ENCODE measurements at places on chromosomes 4 and X.

DNA sequence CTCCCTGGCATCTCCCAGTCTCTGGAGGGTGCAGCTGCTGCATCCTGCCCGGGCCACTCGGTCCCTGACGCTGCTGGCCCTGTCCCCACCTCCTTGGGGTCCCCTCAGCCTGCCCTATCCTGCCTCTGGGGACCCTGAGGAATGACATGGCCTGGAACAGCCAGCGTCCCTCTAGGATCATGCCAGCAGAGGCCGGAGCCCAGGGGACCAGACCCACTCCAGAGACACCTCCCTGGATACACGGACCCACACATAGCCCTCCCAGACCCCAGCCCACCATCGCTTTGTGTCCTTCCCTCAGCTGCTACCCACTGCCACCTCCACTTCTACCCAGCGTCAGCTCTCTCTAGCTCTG is 35.5 kb downstream of the CPLX1 start:
- no peak for DNase-seq

DNA sequence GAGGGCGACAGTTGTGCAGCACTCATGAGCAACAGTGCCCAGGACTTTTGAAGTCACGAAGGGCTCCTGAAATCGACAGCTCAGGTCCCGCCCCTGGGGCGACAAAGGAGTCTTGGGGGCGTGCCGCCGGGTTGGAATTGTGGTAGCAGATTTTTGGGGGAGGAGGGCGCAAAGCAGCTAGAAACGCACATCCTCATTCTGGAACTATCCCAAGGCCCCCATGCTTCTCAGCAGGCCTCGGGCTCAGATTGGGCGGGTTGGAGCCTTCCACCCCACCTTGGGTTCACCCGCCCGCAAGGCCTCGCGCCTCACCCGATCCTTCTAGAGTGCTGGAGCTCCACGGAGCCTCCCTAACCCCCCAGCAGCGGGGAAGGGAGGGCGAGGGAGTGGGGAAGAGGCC is 85.5 kb downstream of the HPRT1 start:
- no peak for DNase-seq

- no peak for DNase-seq
These were observed 37.9 kb downstream of the RBBP7 start for GRCh38 chrX:16832301-16832700.

- no peak for DNase-seq
These were observed 605 bp upstream of the FAT1 start for GRCh38 chr4:186724058-186724863.

- DNase-seq = no peak
These were observed 176.9 kb upstream of the DCAF8L1 start for GRCh38 chrX:28158019-28158777.

DNA sequence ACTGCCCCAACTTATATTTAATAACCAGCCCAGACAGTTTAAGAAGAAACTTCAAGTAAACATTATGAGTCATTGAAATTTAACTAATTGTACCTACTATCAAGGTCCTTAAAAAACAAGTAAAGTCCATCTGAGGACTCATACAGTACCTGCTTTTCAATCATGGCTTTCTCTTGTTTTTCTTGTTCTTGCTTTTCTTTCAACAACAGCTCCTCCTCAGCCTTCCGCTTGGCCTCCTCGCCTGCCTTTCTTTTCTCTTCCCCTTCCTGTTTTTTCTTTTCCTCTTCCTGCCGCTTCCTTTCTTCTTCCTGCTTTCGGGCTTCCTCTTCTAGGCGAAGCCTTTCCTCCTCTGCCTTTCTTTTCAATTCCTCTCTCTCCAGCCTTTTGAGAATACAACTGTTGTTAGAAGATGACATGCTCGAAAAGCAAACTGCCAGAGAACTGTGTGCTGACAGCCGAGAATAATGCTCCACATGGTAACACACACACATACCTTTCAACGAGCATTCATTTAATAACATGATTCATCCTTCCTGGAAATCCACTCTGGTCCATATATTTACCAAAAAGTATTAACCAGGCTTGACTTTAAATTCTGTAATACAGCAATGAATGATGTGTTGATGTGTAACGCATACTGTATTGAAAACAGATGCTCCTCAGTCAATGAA is 25.2 kb upstream of the BCLAF3 start:
- DNase-seq = no peak

DNA sequence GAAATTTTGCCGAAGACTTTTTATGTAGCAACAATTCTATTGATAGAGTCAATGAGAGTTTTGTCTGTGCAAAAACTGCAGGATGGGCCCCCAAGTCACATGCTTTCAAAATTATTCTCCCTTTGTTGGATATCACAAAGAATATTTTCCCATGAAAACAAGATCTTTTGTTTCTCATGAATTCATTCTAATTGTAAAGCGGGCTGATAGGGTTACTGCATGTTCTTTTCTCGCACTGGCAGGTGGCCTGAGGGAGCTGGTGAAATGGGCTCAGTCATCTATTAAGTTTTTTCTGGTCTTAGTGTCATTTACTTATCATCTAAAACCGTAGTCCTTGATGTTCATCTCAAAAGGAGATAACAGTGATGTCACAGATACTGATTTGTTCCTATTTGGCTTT is 44.2 kb downstream of the MID1IP1 start:
- DNase-seq = no peak

GRCh38 chrX:153651540-153652079 is 4.6 kb downstream of the DUSP9 start:
- DNase-seq = no peak

DNA sequence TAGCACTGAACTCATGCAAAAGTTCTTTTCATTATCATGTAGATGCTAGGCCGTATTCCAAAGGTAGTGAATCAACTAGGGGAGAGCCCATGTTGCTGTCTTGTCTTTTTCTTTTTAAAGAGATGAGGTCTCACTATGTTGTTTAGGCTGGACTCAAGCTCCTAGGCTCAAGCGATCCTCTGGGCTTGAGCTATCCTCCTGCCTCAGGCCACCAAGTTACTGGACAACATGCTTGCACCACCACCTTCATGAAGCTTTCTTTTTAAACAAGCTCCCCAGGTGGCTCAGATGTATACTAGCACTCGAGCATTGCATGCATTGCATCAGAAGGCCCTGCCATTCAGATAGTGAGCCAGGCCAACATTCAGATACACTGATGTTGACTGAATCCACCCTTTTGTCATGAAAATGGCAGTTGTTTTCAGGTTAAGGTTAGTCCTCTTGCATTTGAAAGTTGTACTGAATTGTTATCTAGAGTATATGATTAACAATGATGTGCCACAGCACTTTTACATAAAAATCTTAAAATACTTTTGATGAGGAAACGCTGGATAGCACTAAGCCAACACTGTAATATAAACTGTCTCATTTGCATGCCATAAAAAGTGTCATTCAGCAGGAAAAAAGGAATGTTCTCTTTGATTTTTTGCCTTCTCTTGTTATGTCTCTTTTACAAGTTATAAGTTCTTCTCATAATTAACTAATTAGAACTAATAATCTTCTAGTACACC is 76.7 kb downstream of the FNIP2 start:
- DNase-seq = no peak

GRCh38 chrX:20240201-20240600 is 26.5 kb downstream of the RPS6KA3 start:
- DNase-seq = no peak

DNA sequence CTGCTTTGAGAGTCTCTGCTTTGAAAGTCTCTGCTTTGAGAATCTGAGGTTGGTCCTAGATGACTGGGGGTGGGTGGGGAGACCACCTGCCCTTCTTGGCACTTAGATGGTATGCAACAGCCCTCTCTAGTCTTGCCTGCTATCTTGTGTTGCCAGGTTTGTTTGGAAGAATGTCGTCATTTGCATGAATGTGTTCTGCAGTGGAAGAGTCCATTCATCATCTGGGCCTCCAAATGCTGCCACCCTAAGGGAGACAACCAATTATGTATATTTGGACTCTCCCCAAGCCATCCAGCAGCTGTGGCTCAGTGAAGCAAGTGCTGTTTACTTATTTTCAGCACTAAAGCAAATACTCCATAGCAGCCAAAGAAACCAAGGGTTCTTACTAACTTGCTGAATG is 44.6 kb upstream of the TRPC5OS start:
- no peak for DNase-seq

GRCh38 chr4:15331930-15332329 is 95.9 kb upstream of the C1QTNF7 start:
- no peak for DNase-seq

DNA sequence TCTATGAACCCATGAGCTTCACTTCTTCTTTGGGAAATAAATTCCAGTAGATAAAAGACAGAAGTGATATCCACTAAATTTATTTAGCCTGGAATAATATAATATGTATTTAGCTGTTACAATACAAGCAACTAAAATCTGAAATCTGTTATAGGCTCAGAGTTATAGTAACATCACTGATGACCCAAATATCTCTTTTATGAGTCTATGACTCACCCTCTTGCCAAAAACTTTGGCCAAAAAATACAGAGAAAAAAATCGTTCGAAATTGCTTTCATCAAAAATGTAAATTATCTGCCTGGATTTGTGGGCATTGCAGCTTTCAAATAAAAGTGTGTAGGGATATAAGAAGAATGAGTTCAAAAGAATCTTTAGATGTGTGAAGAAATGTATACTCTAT is 89.4 kb upstream of the DKK2 start:
- no peak for DNase-seq

DNA sequence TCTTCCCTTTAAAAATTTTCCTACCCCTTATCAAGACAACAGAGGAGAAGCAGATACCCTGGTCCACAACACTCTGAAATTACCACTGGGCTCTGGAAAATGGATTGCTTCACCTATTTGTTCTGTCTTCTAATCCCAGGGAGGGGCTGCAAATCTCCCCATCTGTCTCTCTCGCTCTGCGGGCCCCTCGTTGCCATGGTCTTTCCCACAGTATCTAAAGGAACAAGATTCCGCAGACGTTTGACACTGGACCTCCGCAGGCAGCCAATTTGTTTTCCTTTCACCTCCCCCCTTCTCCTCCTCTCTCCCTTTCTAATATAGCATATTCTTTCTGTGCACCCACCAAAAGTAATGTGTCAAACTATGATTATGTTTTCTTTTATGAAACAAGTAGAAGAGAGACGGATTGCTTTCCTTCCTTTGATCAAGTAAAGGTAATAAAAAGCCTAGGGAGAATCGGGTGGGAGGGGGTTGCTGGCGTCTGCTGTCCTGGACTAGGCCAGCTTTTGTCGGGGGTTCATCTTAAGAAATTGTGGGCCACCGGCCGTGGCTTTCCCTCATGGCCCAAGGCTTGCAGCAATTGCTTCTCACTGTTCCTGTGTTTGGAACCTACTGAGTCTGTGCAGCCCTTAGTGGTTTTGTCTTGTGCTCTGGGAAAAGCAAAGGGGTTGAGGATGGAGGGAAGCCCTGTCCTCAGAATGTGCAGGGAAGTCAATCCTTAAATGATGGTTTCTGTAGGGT is 81.0 kb downstream of the MGST2 start:
- no peak for DNase-seq

GRCh38 chrX:56728752-56729151 is 291 bp upstream of the NBDY start:
- peak; percentile 36 for DNase-seq

DNA sequence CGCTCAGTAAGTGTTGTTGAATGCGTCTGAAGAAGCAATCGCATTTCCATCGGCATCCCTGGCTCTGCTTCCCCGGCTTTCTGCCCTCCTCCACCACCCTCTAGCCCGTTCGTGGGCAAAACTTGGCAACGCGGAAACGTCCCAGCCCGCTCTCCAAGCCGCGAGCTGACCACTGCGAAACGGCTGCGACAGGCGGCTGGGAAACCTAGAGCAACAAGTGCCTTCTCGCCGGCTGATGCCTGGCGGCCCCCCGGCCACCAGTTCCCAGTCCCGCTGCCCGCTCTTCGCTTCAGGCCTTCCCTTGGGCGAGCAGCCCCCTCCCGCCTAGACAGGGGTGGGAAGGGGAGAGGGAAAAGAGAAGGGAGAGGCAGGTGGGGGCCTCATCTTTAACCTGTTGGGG is 837 bp downstream of the CITED1 start:
- no peak for DNase-seq

DNA sequence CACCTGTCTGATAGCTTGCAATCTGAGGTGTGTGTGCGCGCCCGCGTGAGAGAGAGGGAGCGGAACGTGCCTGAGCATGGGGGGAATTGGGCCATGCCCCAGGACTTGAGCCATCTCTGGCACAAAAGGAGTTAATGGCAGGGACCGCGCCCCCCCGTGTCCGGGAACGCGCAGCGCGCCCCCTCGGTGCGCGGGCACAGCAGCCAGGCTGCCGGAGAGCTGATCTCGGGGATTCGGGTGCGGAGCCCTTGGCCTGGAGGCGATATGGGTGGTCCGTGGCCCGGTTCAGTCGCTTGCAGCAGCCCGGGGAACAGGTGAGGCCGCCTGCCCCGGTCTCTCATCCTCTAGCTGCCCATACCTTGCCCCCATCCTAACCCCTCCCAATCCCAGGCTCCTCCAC is at the start of gene NLGN3:
Gene NLGN3 (plus strand): TSS at position 191 of the 400 bp plus-strand sequence. CDS start 2,909 bp downstream, outside the sequence.
- no peak for DNase-seq

DNA sequence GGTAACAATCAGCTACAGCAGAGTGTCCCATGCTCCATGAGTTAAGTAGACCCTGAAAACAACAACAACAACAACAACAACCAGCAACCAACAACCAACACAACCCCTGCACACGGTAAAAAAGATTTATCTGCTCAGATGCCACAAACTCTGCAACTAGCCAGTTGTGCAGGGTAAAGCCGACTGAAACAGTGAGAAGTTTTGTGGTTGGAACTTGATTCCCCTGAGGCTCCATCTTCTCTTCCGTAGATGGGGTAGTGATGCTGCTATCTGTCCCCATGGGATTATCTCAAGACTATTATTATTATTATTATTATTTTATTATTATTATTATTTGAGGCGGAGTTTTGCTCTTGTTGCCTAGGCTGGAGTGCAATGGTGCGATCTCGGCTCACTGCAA is 50.6 kb upstream of the RAPGEF2 start:
- DNase-seq = no peak

GRCh38 chr4:94363136-94363655 is 20.6 kb upstream of the HPGDS start:
- no peak for DNase-seq

DNA sequence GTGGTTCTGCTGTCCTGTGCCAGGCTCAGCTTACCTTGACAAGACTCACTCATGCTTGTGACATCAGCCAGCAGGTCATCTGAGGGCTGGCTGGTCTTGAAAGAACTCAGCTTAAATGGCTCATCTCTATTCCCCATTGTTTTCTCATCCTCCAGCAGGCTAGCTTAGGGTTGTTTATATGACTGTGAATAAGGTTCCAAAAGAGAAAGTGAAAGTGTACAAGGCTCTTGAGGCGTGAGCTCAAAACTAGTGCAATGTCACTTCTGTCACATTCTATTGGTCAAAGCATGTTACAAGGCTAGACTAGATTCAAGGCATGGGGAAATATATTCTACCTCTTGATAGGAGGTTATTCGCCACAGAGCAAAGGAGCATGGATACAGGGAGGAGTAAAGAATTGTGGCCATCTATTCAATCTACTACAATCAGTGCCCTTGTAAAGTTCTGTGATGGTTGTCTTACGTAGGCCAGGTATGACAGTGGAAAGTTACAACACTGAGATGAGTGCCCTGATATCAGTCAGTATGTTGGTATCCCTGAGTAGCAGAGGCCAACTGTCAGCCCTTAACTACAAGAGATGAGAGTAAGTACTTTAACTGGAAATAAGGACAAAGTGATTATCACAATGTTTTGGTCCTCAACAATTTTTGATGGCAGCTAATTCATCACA is 19.8 kb upstream of the TMLHE start:
- DNase-seq = peak; percentile 1

GRCh38 chr4:137454767-137455166 is 77.5 kb downstream of the PCDH18 start:
- DNase-seq = no peak
